ENCODE measurements at places on chromosomes 2 and 18. TPM values are rescaled to one million over a fixed set of nuclear protein-coding genes. Genes with fewer than 3 reads are reported as not detected.

DNA sequence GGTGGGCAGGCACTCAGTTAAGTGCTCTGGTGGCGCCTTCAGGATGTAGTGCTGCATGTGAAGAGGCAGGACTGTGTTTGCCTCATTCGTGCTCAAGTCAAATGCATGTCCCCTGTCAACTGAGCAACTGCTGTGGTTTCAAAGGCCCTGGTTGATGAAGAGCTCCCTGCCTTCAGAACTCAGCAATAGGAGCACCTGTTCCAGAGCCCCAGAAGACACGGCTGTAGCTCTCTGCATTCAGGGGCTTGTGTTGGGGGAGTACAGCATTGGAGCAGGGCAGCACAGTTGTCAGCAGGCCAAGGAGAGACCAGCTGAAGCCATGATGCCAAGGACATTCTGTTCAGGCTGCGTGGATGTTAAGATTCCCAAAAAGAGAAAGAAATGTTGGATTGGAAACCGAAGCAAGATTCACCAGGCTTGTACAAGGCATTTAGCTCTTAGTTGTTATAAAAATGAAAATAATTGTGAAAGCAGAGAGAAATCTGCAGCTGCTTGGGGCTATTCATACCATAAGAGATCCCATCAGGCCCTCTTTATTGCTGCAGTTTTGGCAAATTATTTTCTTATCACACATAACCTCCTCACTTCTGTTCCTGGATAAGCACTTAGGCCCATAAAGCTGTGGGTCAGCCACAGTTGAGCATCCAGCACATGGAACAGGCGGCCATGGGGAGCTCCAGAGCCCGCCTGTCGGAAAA lies 252.4 kb upstream of the ZNF521 start:
- no peak for DNase-seq

Gene ANKRD36B
- 3.5 TPM for polyA plus RNA-seq

DNA sequence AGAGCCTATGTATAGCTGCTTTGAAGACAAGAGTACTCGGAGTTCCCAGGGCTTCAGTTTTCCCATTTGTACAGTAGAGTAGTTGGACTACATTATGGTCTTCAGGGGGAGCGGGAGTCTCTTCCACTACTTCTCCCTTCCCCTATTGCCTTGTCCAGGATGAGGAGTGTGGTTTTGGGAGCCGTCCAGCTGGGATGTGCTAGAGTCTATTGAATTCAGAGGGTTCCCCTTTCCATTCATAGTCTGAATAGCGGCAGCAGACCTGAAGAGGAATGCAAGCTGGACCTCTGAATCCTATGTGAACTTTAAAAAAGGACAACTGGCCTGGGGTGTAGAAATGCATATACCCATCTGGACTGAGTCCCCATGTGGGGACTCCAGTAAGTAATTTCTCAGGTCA lies 43.5 kb upstream of the EPG5 start:
- no peak for DNase-seq

DNA sequence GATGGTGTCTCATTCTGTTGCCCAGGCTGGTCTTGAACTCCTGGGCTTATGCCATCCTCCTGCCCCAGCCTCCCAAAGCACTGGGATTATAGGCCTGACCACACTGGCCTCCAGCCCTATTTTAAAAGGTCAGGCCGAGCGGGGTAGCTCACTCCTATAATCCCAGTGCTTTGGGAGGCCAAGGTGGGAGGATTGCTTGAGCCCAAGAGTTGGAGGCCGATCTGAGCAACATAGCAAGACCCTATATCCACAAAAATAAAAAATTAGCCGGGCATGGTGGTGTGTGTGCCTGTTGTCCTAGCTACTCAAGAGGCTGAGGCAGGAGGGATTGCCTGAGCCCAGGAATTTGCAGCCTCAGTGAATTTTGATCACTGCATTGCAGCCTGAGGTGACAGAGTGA lies 3.9 kb downstream of the CAB39 start:
- no peak for DNase-seq

- no peak for DNase-seq
Observed at GRCh38 chr18:68916734-68917133, 118.9 kb downstream of the CCDC102B start.

Gene SERPINB11
- not detected for polyA plus RNA-seq

DNA sequence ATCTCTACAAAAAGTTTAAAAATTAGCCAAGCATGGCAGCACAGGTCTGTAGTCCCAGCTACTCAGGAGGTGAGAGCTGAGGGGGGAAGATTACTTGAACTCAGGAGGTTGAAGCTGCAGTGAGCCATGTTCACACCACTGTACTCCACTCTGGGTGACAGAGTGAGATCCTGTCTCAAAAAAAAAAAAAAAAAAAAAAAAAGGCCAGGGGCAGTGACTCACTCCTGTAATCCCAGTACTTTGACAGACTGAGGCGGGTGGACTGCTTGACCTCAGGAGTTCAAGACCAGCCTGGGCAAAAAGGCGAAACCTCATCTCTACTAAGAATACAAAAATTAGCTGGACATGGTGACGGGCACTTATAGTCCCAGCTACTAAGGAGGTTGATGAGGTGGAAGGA lies 37.0 kb downstream of the PUM2 start:
- DNase-seq, result no peak

GRCh38 chr2:169047256-169048250 lies 16.4 kb upstream of the ABCB11 start:
- no peak for DNase-seq

GRCh38 chr2:130300970-130301348 lies 41.7 kb upstream of the IMP4 start:
- DNase-seq, result no peak

DNA sequence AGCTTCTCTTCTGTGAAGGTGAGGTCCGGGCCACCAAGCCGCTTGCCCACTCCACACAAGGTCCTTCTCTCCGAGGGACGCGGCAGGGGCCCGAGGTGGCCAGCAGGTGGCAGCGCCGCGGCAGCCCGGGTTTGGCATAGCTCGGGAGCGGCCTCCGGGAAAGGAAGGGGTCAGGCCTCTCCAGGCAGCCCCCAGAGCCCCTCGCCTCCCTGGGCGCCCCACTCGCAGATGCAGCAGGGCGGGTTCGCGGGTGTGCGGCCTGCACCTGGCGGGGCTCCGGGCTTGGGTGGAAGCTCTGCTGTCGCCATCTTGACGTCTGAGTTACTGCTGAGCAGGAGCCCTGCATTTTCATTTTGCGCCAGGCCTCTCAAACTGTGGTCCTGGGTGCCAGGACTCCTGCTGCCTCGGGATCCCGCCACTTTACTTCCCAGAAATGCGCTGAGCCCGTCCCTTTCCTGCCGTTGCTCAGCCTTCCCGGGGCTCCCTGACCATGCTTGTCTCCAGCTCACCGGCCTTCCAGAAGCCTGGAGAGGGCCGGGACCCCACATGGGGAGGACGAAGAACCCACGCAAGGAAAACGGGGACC lies 18.6 kb upstream of the NCL start:
- peak; percentile 69 for DNase-seq

GRCh38 chr2:100879296-100879695 lies 59.4 kb downstream of the NPAS2 start:
- DNase-seq, result no peak

Data from A549 (cell line).